Bladder microvascular endothelial cell (primary cell): ENCODE measurements at places on chromosomes 12 and 14. TPM values are rescaled to one million over a fixed set of nuclear protein-coding genes. Genes with fewer than 3 reads are reported as not detected.

The CLEC12A gene
- total RNA-seq, result not detected in 2 replicates

The TMEM119 gene
- under 0.01 TPM in 1 of 2 replicates, not detected in the other for total RNA-seq

The OTUB2 gene
- total RNA-seq, result 0.49 and 1.2 TPM in 2 replicates

The FBLN5 gene
- 0.32 and 0.63 TPM in 2 replicates for total RNA-seq

The ARHGDIB gene
- 86.2 and 244 TPM in 2 replicates for total RNA-seq

The ZBTB1 gene
- total RNA-seq, result 27.8 and 60.9 TPM in 2 replicates

The OLR1 gene
- under 0.01 TPM in 1 of 2 replicates, not detected in the other for total RNA-seq

The CFAP251 gene
- 1.1 and 5.9 TPM in 2 replicates for total RNA-seq

The IL31 gene
- not detected in 2 replicates for total RNA-seq

The KRT71 gene
- not detected in 2 replicates for total RNA-seq

The KERA gene
- not detected in 2 replicates for total RNA-seq

The SLC17A8 gene
- not detected in 2 replicates for total RNA-seq

The GPD1 gene
- total RNA-seq, result not detected in 2 replicates

The ALDH2 gene
- total RNA-seq, result 19.3 and 61.5 TPM in 2 replicates

The LALBA gene
- total RNA-seq, result not detected in 2 replicates

The WIF1 gene
- not detected in 2 replicates for total RNA-seq

The SMIM41 gene
- total RNA-seq, result under 0.01 and 0.13 TPM in 2 replicates

The PTPRB gene
- total RNA-seq, result 78.5 and 270 TPM in 2 replicates

The OR6C2 gene
- total RNA-seq, result not detected in 2 replicates

The C12orf60 gene
- total RNA-seq, result 1.1 and 1.3 TPM in 2 replicates

The PLXNC1 gene
- 0.16 and 0.31 TPM in 2 replicates for total RNA-seq

The KRT81 gene
- not detected in 2 replicates for total RNA-seq

The TSPAN19 gene
- 0.19 TPM in 1 of 2 replicates, not detected in the other for total RNA-seq

The SAMD15 gene
- 0.38 and 0.49 TPM in 2 replicates for total RNA-seq

The SLC10A1 gene
- not detected in 2 replicates for total RNA-seq

The ADAMTS20 gene
- not detected in 2 replicates for total RNA-seq

The DENND5B gene
- total RNA-seq, result 5.2 and 16.6 TPM in 2 replicates

The ZNF839 gene
- 7.3 and 7.5 TPM in 2 replicates for total RNA-seq

The KRT8 gene
- 3.7 and 8.6 TPM in 2 replicates for total RNA-seq

The LDHB gene
- total RNA-seq, result 468 and 482 TPM in 2 replicates
